ENCODE measurements at places on chromosomes 3 and 15. TPM values are rescaled to one million over a fixed set of nuclear protein-coding genes. Genes with fewer than 3 reads are reported as not detected.

- DNase-seq = no peak
Measured at GRCh38 chr15:66253418-66254088, at the start of gene MEGF11. MEGF11 (minus strand) TSS chr15:66253750; CDS start chr15:66128403, 125,347 bp downstream.

- no peak for DNase-seq
Measured at GRCh38 chr3:171251835-171252234, 208.4 kb downstream of the TNIK start.

DNA sequence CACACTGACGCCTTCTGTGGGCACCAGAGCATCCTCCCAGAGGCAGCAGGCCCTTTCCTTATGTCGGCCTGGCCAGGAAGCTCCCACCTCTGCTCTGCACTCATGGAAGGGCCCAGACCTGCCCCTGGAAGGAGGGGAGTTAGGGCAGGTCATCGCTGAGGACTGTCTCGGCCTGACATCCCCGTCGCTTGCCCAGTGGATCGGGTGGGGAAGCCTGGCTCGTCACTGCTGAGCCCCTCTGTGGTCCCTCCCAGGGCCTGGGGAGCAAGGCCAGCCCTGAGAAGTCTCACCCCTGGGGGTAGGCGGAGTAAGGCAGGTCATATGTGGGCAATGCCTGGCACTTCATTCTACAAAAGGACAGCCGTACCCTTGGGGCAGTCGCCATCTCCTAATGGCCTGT is 62.8 kb upstream of the SNRPA1 start:
- no peak for DNase-seq

- no peak for DNase-seq
Measured at GRCh38 chr3:57559526-57559925, 3.5 kb downstream of the PDE12 start.

- DNase-seq = no peak
Measured at GRCh38 chr15:66131200-66131599, 122.3 kb downstream of the MEGF11 start.

DNA sequence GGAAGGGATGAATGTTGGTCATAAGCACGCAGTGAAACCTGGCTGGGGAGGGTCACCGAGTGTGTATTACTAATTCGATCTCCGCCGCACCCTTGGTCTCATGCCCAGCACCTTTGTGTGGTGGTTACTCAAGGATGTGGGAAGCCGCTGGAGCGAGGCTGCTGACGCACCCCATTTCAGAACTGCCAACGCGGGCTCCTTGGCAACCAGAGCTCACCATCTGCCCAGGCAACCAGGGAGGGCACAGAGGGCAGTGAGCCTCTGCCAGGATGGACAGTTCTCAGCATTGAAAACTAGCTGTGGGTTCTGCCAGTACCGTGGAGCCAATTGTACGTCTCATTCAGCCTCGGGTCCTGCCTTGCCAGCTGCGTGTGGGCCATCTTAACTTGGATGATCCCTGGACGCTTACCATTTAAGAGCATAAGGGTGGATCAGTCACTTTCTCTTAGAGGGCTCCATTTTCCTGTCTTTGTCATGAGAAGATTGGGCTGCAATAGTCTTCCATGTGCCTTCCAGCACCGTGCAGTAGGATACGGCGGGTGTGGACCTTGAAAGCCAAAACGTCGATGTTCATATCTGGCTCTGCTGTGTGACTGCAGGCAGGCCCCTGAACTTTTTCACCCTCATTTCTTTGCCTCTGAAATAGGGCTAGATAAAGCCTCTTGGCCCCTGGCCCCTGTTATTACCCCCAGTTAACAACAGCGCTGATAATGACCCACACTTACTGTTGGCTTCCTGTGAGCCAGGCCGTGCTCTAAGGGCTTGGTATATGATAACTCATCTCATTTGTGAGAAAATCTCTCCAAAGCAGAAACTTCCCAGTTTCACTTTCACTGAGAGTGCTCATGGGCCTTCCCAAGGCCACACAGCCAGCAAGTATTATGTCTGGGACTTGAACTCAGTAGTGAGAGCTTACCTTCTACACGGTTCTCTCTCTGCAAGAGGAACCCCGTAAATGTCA is 238.8 kb downstream of the OPA1 start:
- no peak for DNase-seq

- DNase-seq = no peak
Measured at GRCh38 chr3:24407980-24408680, 86.5 kb downstream of the THRB start.

DNA sequence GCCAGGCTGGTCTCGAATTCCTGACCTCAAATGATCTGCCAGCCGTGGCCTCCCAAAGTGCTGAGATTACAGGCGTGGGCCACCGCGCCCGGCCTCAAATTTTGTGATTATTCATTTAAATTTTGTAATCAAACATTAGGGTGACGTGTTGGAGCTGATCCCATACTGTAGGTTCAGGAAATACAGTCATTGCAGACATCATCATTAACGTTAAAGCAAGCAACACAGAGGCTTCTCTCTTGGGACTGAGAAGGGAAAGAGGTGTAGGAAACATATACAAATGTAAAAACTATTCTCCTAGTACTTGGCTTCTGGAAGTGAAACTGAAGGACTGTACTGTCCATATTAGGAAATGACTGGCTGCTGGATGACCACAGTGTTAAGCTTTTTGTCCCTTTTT is 11.1 kb upstream of the ARID3B start:
- DNase-seq = no peak

- DNase-seq = no peak
Measured at GRCh38 chr15:100885811-100886210, 6.2 kb downstream of the ALDH1A3 start.

GRCh38 chr3:72312339-72312738 is 527.4 kb upstream of the PROK2 start:
- DNase-seq = no peak

- no peak for DNase-seq
Measured at GRCh38 chr15:80480909-80481308, 76.7 kb downstream of the ARNT2 start.

DNA sequence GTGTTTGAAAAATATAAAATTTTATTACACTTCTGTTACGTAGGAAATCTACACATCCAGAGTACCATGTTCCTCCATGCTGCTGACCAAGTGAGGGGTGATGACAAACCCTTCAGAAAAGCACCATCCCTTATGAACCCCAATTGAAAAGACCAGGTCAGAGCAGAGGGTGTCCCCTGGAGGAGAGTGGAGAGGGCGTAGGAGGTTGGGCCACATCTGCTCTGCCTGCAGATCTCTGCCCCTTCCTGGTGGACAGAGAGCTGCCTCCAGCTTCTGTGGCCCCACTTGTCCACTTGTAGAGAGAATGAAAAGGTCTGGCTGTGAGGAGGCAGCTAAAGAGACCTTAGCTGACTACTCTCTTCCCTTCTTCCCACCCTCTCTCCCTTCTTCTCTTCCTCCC is 55.5 kb downstream of the GLDN start:
- no peak for DNase-seq

The TTLL13 gene
- not detected for total RNA-seq

The RFT1 gene
- 12.2 TPM for total RNA-seq

- peak; percentile 62 for DNase-seq
Measured at GRCh38 chr3:71582036-71582611, 1.4 kb downstream of the FOXP1 start.

The EXD1 gene
- total RNA-seq = not detected

DNA sequence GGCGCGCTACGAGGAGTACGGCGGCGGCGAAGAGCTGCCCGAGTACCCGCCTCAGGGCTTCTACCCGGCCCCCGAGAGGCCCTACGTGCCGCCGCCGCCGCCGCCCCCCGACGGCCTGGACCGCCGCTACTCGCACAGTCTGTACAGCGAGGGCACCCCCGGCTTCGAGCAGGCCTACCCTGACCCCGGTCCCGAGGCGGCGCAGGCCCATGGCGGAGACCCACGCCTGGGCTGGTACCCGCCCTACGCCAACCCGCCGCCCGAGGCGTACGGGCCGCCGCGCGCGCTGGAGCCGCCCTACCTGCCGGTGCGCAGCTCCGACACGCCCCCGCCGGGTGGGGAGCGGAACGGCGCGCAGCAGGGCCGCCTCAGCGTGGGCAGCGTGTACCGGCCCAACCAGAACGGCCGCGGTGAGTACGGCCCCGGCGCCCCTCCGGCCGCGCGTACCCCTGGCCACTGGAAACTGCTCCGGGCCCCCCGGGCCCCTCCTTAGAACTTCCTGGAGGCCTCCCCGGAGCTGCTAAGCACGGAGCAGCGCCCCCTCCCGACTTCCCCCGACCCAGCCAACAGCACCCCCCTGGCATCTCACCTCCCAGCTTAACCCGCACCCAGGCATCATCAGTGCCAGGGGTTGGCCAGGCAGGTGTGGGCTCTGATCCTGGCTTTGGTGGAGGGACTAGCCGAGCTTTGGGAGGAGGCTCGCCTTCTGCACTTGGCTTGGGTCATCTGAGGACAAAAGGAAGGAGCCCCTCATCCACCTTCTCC is 1.4 kb downstream of the LOXL1 start:
- no peak for DNase-seq

The COL6A5 gene
- not detected for total RNA-seq

The PEX5L gene
- total RNA-seq = not detected

DNA sequence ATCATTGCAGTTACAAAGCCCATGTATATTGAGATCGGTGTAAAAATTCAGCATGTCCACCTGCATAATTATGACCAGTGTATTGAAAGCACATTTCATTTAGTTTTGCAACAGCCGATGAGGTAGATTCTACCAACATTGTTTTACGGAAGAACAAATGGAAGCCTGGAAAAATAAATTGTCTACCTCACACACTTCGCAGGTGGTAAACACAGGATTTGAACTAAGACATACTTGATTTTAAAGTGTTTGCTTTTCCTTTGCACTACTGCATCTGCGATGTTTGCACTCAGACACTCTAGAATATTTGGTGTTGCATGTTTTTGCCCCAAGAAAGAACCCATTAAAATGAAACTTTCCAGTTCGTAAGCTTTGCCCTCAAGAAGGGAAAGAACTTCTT is 148.4 kb downstream of the PGPEP1L start:
- DNase-seq = no peak

- peak; percentile 71 for DNase-seq
Measured at GRCh38 chr3:169771497-169772304, 1.5 kb upstream of the MYNN start.

The CALML4 gene
- 8.0 TPM for total RNA-seq

DNA sequence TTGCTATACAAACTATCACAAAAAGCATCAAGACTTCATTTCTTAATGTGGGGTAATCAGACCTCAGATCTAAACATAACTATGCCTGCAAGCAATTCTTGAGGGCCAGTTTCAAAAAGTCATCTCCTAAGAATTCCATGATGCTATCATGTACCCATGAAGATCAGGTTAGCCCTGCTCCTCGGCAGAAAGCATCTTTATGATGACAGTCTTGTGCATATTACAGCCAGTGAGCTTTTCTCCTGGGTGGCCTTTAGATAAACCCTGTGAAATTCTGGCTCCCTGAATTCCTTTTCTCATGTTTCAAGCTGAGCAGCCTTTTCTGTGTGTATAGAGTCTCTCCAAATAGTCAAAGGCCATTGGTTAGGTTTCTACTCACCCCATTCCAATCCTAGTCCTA is 201.9 kb upstream of the MCTP2 start:
- DNase-seq = no peak

DNA sequence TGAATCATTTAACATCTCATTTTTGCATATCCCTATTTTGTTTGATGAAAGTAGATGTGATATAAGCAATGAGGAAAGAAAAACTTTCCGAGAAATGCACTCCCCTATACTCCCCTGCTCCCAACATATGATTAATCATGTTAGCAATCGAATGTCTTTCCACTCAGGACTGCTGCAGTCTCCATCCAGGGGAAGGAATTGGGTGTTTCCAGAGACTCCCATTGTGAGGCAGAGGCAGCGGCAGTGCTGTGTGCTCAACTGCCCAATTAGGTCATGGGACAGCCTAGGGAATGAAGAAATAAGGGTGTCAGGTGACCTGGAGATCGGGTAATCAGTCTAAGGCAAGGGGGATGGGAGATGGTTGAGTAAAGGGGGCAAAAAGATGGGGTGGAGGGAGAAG is 268.6 kb upstream of the MEIS2 start:
- no peak for DNase-seq
